ENCODE measurements at places on chromosomes 6 and 20.

GRCh38 chr6:154197196-154197860 is 158.3 kb downstream of the OPRM1 start:
- no peak for DNase-seq

DNA sequence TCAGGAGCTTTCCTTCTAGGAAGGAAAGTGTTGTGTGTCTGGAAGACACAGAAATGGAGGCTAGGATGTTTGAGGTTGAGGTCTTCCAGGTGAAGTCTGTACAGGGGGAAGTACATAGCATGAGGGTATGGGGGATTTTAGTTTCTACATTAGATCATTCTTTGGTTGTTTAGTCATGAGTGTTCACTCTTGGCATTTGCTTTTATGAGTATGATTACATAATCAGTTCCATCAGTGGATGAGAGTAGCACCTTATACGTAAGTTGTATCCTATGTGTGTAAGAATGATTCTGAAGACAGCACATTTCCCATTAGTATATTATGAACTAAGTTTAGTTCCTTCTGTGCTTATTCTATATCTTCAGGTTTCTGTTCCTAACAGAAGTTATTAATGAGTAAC is 1.9 kb downstream of the CDYL start:
- DNase-seq: no peak

DNA sequence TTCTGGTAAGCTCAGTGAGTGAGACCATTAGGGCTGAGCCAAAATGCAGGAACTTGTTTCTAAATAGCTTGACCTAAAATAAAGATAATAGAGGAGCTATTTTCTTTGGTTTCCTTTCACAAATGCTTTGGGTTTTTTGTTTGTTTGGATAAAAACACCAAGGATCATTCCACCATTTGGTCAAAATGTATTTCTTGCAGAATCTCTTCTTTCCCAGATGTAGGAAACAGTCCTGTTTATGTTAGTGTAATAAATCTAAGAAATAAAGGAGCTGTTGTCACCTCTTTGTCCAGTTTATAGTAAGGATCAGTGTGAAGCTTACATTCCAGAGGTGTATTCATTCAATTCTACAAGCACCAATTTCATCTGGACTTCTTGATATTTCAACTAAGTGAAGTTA is 297.8 kb downstream of the GJA1 start:
- no peak for DNase-seq

DNA sequence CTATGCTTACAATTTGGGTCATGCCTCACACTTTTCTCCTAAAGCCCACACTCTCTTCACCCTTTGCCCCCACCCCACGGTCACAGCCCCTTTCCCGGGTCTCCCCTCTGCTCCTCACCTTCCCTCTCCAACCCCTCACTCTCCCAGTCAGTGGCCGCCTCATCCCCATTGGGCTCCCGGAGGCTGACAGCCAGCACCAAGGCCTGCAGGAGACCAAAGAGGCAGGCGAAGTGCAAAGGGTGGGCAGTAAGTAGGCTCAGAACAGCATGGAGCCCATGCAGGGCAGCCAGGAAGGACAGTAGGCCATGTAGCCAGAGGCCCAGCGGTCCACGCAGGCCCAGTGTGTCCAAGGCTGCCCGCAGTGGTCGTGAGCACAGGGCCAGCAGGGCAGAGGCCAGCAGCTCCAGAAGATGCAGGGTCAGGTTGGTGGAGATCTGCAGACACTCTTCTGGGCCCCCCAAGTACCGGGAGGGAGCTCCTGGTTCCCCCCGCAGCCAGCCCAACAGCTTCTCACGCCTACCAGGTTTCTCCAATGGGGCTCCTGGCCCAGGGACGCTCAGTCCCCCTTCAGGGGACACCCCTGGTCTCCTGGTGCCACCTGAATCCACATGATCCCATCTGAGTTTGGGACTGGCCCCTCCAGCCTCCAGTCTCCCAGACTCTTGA is 1.5 kb downstream of the C6orf47 start:
- no peak for DNase-seq

All from Kasumi-1 (cell line).